ENCODE measurements at places on chromosomes 3 and 15.

DNA sequence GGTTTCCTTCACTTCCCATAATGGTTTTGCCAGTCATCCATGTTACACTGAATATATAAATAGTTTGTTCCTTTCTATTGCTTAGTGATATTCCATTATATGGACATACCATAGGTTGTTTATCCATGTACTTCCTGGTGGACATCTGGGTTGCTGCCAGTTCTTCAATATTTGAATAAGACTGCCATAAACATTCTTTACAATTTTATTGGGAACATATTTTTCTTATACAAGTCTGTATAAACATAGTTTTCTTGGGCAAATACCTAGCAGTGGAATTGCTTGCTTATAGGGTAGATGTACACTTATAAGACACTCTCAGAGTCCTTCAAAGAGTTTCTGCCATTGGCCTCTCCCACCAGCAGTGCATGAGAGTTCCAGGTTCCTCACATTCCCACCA is 231.4 kb downstream of the OPA1 start:
- DNase-seq, result no peak

DNA sequence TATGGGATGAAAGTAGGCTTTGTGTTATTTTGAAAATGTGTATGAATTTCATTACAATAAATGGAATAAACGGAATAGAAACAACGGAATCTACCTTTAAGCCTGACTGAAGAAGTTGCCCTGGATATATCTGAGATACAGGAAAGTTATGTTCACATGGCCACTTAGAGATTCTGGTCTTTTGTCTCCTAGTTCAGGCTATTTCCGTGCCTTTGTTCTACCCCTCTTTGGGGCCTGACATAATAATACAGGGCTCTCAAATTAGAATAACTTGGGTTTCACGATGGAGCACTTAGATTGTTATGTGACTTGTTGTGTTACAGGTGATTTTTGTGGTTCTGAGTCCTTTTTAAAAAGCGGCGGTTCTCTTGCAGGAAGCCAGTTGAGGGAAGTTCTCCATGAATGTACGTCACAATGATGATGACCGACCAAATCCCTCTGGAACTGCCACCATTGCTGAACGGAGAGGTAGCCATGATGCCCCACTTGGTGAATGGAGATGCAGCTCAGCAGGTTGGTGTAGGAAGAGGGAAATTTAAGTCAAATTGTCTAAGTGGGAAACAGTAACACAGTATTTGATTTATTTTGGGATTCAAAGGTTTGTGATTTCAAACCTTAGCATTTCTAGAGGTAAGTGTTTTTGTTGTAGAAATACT is 72.8 kb downstream of the FNDC3B start:
- DNase-seq, result no peak

DNA sequence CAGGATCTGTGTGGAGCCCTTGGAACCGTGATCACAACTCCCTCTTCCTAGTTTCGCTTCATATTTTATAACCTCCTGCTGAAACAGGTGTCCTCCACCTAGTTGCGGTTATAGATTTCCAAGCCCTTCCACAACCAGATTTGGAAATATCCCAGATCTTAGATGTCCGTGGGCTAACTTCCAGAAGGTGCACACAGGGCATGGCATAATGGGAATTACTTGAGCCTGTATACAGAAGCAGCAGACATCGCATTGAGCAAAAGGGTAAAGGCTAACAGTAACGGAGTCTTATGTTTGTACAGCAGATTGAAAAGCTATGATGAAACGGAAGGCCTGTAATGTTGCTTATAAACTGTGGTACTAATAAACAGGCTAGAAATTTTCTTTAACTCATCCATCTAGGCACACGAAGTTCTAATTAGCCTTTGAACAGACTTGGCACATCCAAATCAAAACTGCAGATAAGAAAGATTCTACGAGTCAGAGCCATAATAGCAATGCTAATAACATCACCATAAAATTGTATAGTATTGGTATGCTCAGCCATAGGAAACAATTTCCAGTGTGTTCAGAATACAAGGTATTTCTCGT is 1.2 kb upstream of the USF3 start:
- DNase-seq, result no peak

DNA sequence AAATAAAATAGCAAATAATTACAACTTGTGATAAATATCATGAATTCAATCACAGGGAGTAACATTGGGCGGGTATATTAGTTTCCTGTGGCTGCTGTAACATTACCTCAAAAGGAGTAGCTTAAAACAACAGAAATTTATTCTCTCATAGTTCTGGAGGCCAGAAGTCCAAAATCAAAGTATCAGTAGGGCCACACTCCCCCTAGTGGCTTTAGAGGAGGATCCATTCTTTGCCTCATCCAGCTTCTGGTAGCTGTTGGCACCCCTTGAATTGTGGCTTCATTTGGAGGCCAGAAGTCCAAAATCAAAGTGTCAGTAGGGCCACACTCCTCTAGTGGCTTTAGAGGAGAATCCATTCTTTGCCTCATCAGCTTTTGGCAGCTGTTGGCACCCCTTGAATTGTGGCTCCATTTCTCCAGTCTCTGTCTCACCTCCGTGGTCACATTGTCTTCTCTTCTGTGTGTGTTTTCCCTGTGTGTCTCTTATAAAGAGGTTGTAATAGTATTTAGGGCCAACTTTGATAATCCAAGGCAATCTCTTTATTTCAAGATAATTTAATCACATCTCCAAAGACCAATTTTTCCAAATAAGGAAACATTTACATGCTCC is 3.1 kb upstream of the CFAP20DC start:
- DNase-seq, result no peak

DNA sequence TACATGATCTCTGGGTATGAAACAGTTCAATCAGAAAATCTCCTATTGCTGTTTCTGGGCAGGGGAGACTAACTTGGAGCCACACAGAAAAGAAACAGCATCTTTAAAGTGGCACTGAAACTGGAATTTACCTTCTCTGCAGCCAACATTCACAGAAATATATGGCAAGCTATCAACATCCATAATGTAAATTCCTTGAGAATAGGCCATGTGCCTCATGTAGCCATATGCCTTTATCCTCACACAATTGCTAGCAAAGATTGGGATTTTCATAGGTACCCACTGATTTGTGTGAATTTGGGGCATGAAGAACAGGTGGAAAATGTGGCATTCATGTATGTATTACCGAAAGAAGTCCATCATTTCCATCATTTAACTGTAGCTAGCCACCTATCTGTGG is 386.3 kb upstream of the TMCO5A start:
- no peak for DNase-seq
